GM23248 (cell line): ENCODE measurements at places on chromosomes 1 and 21. TPM values are rescaled to one million over a fixed set of nuclear protein-coding genes. Genes with fewer than 3 reads are reported as not detected.

Gene CLEC20A
- polyA plus RNA-seq: not detected in 2 replicates

Gene NEK2
- 10.6 TPM in 2 replicates for polyA plus RNA-seq

Gene CROCC
- 5.2 and 7.0 TPM in 2 replicates for polyA plus RNA-seq

Gene PPM1J
- 0.95 and 1.5 TPM in 2 replicates for polyA plus RNA-seq

Gene MCM3AP
- 30.9 and 32.7 TPM in 2 replicates for polyA plus RNA-seq

Gene C8B
- polyA plus RNA-seq: not detected in 2 replicates

Gene GJB3
- not detected in 2 replicates for polyA plus RNA-seq

Gene HPCAL4
- polyA plus RNA-seq: not detected in 2 replicates

Gene UTS2
- polyA plus RNA-seq: not detected in 2 replicates

GRCh38 chr1:153306303-153307220 lies 6.2 kb downstream of the PGLYRP3 start:
- DNase-seq: no peak

DNA sequence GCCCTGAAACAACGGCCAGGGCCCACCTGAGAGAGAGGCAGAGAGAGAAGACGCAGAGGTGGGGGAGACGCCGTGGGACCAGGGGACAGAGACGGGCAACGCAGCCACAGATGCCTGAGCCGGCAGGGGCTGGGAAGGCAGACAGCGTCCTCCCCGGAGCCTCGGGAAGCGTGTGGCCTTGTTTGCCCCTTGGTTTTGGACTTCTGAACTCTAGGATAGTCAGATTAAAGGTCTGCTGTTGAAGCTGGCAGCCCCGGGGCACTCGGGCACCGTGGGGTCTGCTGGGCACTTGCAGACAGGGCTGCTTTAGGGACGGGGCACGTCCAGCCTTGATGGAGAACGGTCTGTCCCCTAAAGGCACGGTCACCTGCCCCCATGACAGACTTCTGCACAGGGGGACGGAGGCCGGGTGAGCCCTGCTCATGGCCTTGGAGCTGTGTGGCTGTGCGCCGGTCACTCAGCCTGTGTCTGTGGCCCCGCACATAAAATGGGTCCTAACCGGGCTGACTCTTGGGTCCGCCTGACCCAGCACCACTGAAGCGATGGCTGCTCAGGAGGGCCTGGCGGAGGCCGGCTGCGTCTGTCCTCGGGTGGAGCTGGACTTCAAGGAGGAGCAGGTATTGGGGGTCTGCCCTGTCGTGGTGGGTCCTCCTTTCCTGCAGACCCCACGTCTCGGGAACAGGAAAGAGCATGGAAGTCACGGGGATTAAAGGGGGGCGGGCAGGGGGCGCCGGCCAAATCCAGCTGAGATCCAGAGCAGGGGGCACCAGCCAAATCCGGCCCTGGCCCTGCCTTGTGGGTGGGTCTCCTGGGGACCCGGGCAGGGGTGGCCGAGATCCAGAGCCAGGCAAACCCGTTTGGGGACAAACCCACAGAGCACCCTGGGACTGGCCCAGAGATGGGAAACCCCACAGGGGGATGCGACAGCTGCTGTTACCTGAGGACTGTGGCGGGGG lies 9.6 kb upstream of the RNF223 start:
- no peak for DNase-seq

- DNase-seq: no peak
These were observed 71.1 kb downstream of the EPB41 start for GRCh38 chr1:28985427-28985826.

DNA sequence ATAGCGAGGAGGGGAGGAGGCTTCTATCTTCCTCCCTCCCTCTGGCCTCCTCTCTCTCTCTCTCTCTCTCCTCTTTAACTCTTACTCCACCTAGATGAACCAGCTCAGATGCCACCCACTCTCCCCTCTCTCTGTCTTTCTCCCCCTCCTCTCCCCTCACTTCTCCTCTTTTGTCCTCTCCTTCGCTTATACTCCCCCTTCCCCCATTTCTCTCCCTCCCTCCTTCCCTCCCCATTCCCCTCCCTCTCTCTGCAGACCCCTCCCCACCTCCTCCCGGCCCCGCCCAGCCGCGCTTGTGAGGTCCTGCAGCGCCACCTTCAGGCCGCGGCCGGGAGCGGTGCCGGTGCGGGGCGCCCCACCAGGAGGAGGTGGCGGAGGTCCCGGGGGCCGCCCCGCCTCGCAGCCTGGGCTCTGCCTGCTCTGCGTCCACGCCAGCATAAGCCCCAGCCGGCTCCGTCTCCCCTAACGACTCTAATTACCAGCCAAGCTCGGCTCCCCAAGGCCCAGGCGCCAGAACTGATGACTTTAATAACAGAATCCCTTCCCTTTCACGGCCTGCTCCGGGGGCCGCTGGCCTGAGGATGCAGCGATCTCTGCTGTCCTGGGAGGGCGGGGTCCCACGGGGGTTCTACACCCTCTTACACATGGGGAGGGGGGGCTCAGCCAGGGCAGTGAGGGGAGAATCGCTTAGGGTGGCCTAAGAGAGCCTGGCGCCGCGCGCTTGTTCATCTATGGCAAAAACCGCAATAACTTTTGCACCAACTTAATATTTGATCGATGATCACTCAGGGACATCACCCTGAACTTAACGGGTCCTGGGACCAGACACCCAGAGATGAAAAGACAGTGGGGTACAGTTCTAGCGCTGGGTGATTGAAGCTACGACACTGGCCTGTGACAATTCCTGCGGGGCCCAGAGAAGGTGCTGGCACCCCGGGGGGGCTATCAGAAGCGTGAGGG lies 637.3 kb downstream of the MATN1 start:
- DNase-seq: peak; percentile 50

- DNase-seq: no peak
These were observed 185.4 kb downstream of the LYPLAL1 start for GRCh38 chr1:219359126-219359525.

GRCh38 chr1:226952118-226952441 lies 12.0 kb downstream of the COQ8A start:
- no peak for DNase-seq

- DNase-seq: peak; percentile 69
These were observed 45.3 kb upstream of the RGS1 start for GRCh38 chr1:192530254-192530653.

DNA sequence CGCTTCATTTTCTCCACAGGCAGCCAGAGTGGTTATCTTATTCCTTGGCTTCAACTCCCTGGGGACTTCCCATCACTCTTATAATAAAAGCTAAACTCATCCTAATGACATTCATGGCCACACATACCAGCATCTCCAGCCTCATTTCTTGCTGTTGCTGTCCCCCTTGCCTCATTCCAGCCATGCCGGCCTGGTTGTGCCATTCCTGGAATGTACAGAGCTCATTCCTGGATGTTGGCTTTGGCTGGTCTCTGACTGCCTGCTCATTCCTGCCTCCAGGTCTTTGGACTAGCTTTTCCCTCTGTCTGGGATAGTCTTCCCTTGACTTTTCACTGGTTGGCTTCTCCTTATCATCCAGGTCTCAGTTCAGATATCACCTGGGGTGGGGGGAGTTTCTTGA lies 2.4 kb upstream of the PEF1 start:
- peak; percentile 72 for DNase-seq

GRCh38 chr1:41521766-41522165 lies 37.3 kb upstream of the EDN2 start:
- no peak for DNase-seq

GRCh38 chr1:184767591-184767990 lies 12.9 kb upstream of the EDEM3 start:
- DNase-seq: no peak

DNA sequence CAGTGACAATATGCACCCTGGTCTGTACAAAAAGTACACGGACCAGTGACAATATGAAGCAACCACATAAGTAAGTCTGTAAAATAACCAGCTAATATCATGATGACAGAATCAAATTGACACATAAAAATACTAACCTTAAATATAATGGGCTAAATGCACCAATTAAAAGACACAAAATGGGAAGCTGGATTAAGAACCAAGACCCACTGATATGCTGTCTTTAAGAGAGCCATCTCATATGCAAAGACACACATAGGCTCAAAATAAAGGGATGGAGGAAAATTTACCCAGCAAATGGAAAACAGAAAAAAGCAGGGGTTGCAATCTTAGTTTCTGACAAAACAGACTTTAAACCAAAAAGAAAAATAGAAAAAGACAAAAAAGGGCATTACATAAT lies 70.4 kb upstream of the VCAM1 start:
- DNase-seq: no peak

DNA sequence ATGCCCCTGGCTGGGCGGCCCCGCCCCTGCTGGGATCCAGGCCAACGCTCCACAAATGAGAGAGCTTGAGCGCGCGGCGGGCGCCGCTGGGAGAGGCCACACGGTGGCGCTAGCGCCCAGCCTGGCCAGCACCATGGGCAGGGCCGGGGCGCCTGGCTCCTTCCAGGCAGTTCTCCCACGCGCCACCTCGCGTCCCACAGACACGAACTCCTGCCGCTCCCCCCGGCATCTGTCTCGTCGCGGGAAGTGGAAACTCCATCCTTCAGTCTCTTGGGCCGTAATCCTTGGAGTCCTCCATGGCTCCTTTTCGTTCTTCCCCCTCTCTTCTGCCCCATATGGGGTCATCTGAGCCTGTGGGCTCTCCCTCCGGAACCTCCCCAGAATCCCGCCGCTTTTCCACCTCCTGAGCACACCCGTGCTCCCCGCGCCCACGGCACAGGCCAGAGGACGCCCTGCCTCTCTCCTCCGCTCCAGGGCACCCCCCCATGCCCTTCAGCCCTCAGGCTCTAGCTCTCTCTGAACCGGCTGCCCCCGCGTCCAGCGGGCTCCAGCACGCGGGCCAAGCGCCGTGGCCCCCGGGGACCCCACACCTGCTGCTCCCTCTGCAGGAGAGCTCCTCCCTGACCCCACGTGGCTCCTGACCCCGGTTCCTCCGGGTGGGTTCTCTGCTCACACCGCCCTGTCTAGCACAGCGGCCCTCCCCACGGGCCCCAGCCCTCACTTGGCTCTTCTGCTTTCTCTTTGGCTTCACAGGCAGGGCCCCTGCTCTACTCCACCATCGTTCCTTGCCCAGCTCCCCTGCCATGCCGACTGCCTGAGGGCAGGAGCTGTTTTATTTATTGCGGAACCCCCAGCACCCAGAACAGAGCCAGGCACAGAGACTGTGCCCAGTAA lies 31.9 kb upstream of the EDN2 start:
- peak; percentile 89 for DNase-seq

- peak; percentile 17 for DNase-seq
These were observed 81.5 kb downstream of the CAMK2N1 start for GRCh38 chr1:20404466-20404865.

GRCh38 chr1:225965231-225965630 lies 24.2 kb upstream of the LEFTY2 start:
- no peak for DNase-seq

DNA sequence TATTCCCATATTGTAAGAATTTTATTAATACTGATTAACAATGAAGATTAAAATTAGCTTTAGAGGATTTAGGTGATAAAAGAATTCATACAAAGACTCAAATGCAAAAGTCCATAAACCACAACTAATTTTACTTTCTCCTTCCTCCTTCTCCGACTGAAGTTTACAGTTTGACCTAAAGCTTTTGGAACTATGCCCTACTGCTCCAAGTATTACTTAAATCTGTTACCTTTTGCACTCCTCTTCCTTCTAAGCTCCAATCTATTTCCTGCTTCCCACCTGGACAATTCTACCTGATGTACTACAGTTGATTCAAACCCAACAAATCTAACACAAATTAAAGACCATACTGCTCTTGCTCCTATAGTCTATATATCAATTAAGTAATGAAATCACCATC lies 36.3 kb downstream of the ANKRD13C start:
- no peak for DNase-seq

GRCh38 chr1:90706437-90707362 lies 10.4 kb downstream of the BARHL2 start:
- peak; percentile 41 for DNase-seq

DNA sequence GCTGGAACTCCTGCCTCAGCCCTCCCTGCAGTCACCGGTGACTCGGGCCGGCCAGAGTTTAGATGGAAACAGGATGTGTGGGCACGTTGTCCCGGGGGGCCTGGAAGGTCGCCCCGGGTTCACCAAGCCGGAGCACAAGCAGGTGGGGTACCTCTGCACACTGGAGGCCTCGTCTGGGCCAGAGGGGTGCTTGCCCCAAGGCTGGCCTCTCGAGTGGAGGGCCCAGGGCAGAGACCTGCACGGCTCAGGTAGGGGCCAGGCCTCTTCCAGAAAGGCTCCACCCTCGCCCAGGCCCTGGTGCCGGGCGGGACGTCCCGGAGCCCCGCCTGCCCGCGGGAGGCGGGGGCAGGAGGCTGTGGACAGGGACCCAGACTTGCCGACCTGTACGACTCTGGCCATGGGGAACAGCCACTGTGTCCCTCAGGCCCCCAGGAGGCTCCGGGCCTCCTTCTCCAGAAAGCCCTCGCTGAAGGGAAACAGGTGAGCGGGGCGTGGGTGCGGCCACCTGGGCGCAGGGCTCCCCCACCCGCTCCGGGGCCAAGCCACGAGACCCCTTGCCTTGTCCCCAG lies at the start of gene PLEKHN1:
TSS of gene PLEKHN1 (plus strand) at position 348 of the 569 bp plus-strand sequence. CDS start at position 398, 50 bp downstream.
- peak; percentile 75 for DNase-seq

DNA sequence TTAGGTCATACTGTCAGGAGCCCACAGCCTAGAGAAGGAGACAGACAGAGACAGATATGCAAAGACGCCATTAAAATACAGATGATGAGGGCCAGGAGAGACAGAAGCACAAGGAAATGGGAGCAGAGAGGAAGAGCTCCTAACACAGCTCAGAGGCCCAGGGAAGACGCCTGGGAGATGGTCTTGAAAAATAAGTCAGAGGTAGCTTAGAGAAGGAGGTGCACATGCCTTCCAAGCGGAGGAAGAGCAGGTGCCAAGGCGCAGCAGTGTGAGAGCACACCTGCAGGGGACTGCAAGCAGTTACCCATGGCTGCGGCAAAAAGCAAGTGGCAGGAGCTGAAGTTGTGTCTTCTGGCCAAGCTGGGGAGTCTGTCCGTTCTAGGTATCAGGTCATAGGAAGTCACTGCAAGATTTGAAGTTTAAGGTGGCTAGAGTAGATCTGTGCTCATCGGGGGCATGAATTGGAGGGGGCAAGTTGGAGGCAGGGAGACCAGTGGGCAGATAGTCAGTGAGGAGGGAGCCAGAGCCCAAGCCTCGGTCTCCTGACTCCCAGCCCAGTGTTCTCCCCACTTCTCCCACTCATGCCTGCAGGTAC lies 1.3 kb upstream of the TRABD2B start:
- DNase-seq: no peak

- DNase-seq: peak; percentile 67
These were observed 561.0 kb downstream of the LTN1 start for GRCh38 chr21:28431527-28432200.

DNA sequence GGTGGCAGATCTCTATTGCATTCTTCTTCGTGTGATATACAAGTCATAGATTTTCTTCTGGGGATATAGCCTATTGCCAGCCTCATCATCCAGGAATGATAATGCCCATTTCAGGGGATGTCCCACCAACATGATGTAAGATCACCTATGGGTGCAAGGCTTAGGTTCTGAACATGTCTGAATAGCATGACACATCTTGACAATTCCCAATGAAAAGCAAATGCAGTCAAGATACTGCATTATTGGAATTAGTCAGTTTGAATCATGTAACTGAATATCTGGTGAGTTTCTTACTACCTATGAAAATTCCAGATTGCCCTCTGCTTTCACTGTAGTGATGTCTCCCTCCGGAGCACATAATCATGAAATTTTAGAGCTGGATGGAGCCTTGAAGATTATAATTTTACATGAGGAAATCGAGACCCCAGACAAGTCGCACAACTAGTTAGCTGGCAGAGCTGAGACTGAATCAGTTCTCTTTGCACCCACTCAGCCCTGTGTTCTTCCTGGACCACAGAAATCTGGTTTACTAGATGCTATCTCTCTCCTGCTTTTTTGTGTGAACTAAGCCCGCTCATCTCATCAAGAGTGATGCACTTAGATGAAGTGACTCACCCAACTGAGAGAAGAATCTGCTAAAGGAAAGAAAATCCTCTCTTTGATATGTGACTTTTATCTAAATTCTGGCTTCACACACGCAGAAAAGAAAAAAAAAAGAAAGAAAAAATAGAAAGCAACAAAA lies 65.0 kb downstream of the WDR64 start:
- peak; percentile 76 for DNase-seq

- DNase-seq: peak; percentile 96
These were observed 26.2 kb upstream of the EPHA2 start for GRCh38 chr1:16181887-16182719.
